ENCODE measurements at places on chromosomes 12 and 14.

DNA sequence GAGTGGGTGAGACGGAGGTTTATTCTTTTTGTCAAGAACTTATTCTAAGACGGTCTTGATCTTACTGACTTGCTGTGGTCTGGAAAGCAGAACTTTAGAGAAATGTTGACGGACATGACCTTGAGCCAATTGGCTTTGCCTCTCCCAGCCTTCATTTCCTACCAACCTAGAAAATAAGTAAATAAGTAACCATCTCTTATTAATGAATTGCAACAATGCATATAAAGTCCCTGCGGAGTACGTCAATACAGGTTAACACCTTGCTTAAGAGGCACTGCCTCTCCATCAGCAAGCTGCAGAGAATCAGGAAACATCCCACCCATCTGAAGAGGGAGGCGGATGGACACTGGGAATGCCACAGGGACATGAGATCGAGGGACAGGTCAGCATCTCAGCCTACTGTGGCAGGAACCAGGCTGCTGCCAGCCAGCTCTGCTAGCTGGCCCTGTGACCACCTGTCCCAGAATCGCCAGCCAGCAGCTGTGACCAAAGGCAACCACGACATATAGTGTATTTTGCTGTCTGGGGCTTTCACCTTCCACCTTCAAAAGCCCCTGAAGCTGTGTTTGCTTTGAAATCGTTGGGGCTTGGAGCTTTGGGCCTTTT, 208.3 kb downstream of the BCL11B start:
- no peak for DNase-seq

- DNase-seq, result no peak
Measured at GRCh38 chr14:58272588-58273372, 25.6 kb upstream of the ARID4A start.

- DNase-seq, result no peak
Measured at GRCh38 chr12:95463050-95463449, 10.9 kb upstream of the METAP2 start.

- DNase-seq, result no peak
Measured at GRCh38 chr12:70467918-70468733, 102.0 kb downstream of the KCNMB4 start.

- no peak for DNase-seq
Measured at GRCh38 chr14:92012121-92012748, 27.6 kb downstream of the TRIP11 start.

GRCh38 chr14:56176530-56176929, 58.3 kb downstream of the PELI2 start:
- DNase-seq, result no peak

DNA sequence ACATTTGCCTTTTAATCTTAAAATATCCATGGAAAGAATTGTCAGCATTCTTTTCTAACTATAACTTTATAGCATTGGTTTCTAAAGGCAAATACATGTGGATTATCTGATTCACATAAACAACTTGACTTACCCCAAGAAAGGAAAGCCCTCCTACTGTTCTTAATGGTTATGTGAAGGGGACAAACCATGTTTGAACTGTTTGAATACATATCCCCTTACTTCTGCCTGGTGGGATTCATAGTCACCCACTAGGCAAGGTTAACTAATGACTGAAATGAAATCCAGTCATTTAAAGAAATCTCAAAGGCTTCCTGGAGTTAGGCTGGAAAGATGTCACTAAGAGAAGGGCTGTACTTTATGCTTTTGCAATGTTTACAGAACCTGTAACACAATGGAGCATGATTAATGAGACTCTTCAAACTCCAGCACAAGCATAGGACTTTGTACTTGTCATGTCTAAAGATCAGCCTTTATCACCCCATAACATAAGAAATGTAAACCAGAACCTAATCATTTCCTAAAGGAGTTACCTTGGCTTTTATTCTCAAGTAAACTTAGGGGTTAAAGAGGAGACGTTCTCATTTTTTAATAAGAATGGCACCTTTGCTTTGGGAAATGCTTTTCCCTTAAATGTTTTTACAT, 10.2 kb upstream of the FLRT2 start:
- DNase-seq, result no peak

DNA sequence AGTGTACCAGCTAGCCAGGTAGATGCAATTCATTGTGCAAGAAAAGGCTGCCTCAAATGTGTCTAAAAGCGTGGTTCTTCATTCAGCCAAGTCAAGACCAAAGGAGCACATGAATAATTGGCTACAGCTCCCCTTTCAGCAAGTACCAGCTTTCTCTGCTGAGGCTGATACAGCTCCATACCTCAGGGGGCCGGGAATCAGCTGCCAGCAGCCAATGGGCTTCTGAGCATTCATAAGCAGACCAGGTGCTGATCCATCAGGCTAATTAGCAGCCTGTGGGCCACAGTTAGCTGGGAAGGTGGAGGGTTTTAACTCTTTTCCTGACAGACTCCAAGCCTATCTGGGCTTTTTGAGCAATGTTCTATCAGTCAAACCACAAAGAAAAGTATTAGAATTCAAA, 264.7 kb downstream of the APAF1 start:
- DNase-seq, result no peak

DNA sequence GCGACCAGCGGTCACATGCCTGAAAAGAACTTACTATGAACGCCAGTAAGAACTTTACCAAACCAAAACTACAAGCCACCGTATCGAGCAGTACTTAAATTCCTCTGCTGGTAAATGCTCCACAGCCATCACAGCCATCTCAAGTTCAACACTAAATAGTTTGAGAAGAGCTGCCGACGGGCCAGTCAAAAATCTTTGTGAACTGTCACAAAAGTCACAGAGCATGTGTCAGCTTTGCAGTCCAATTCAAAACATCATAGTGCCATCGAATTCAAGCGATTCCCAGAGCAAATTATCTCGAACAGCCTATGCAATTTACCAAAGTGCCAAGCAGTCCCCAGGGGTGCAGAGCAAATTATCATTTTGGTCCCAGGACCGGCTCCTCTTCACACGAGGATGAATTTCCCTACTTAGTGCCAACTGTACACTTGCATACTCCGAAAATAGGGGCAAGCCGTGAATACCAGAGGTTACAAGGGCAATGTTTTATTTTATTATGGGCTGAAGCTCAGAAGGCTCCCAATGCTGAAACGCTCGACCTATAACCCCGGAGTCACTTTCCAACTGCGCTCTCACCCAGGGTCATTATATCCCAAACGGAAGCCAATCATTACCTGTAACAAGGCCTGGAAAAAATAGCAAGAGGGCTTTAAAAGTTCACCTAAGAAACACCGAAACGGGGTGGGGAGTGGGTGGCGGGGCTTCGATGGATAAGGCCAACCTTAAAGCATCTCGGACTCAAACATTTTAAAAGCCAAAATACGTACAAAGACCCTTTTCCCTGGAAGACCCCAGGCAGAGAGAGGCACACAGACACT, 1.1 kb downstream of the LRP6 start:
- no peak for DNase-seq

DNA sequence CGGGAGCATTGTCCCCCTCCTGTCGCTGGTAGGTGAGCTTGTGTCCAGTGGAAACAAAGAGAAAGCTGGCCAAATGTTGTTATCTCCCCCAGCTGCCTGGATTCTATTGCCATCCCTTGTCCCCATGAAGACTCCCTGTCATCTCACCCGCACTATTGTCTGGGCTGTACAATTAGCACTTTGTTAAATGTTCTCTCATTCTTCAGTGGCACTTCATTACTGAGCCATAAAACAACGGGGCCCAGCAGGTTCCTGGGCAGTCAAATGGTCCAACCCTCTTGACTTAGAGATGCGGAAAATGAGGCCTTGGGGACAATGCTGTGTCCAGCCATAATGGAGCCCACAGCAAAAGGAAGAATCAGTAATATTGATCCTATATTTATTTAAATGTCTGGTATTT, 13.2 kb upstream of the COL2A1 start:
- no peak for DNase-seq

DNA sequence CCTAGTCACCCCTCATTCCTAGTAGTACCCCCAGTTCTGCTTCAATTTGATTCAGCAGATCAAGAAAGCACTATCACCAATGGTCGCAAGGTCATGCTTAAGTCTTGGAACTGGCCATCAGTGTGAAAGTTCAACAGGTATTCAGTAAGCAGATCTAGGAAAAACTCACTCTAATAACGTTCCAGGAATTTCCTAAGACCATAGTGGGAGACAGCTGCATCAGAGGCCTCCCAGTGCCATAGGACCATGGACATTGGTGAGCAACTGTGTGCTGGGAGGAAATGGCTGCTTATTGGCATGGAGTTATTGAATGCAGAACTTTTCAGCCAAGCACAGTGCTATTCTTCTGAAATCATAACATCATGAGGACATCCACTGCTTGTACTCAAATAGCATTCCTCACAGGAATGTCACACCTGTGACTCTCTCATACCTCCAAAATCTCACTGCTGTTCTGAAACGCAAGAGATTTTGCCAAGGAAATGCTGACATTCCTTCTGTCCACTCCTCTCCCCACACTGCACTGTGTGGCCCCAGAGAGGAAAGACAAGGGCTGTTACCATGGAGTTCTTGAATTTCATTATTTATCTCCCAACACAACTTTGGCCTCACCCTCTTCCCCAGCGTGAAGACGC, 30.9 kb upstream of the MDM2 start:
- no peak for DNase-seq

GRCh38 chr12:47088021-47088944, 8.5 kb upstream of the AMIGO2 start:
- DNase-seq, result no peak

DNA sequence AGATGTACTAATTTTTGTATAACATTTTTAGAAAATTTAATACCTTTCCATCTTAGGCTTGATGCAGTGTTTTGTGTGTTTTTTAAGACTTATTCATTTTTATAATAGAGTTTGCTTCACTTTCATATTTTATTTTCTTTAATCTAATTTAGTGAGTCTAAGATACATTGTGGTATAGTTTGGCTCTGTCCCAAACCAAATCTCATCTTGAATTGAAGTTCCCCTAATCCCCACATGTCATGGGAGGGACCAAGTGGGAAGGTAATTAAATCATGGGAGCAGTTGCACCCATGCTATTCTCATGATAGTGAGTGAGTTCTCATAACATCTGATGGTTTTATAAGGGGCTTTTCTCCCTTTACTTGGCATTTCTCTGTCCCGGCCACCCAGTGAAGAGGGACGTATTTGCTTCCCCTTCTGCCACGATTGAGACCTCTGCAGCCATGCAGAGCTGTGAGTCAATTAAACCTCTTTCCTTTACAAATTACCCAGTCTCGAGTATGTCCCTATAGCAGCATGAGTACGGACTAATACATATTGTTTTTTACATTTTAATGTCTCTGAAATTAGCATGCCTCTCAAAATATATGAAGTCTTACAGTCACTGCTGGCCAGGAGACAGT, 34.9 kb downstream of the GABARAPL1 start:
- DNase-seq, result no peak

GRCh38 chr14:25516838-25517237, 466.9 kb upstream of the STXBP6 start:
- DNase-seq, result no peak

DNA sequence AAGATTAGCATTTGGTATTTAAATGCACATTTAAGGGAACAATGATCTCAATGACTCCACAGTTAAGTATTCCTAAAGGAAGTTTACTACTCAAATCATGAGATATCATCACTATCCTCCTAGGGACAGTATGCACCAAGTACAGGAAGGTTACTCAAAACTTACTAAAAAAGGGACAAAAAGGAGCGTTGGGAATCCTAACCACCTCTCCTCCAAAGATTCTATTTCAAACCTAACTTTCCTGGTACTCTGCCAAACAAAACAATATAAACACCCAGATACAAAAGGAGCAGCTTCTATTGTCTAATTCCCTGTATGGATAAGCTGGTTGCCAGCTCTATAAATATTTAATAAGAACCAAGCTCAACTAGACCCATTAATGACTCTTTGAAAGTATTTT, 377.7 kb downstream of the NUAK1 start:
- DNase-seq, result no peak

DNA sequence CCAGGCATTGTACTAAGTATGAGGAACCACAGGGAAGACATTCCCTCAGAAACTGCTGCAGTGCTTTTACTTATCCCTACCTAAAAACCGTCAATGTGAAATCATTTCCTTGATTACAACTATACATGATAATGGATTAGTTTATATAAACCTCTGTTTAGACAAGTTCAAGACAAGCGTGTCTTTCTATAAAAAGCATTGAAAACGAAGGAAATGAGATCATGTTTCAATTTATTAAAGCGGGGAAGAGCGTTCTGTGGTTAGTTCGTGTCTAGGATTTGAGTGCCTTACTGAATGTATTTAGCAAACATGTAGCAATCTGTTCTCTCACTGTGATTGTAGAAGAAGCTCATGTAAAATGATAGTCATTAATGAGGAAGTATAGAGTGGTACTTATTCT, 37.5 kb downstream of the GALC start:
- DNase-seq, result no peak

DNA sequence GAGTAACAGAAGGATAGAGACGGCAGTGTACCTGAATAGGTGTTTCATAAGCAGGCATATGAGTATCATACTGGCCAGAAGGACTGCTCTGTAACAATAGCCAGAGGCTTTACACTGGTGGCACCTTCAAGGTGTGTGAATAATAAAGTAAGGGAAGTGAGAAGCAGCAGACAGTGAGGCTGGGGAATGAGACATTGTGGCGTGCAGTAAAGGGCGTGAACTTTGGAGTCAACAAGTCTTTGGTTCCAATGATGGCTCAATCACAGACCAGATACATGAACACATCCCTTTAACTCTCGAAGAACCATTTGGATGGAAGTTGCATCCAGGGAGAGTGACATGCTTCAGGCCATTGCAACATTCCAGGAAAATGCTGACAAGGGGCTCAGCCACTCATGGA, 32.0 kb upstream of the CCND2 start:
- DNase-seq, result no peak

DNA sequence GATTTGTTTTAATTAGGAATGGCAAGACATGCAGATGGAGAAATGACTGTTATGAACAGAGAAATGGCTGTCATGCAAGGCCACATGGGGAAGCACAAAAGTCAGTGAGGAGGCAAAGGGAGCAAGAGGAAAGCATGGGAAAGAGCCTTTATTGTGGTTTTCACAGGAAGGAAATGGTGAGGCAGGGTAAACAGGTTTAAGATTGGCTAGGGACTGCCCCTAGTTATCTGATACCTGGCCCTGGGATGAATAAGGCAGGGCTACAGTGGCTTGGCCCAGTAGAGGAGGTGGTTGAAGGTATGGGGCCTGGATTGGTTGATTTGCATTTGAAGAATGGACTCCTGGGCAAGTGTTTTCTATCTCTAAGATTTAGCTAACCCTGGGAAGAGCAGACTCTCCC, 168.7 kb upstream of the CNOT2 start:
- no peak for DNase-seq

GRCh38 chr12:128830505-128830893, 6.7 kb upstream of the SLC15A4 start:
- DNase-seq, result no peak

- DNase-seq, result no peak
Measured at GRCh38 chr14:96052541-96053247, 13.5 kb downstream of the C14orf132 start.

GRCh38 chr14:88804035-88804434, 11.3 kb upstream of the EML5 start:
- DNase-seq, result no peak

Measured in NCI-H187 (cell line).